ELF-1 (cell line): ENCODE measurements at places on chromosomes 13 and 19.

DNA sequence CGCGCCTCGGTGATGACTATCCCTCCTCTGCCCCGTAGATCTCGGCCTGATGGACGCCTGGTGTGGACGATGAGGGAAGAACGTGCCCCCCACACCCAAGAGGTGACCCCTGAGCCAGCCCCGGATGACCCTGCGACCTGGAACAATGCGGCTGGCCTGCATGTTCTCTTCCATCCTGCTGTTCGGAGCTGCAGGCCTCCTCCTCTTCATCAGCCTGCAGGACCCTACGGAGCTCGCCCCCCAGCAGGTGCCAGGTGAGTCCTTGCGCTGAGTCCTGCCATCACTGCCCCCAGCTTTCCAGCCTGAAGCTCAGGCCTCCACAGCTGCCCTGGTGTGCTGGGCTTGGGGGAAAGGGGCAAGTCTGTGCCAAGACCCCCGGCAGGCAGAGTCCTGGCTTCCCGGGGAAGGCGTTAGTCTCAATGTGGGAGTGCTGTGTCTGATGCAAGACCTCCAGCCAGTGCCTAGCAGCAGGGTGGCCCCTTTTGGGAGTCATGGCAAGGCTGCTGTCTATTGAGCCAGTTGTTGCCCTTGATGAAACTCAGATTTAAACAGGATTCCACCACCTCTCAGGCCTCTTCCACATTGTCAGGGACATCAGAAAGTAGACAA is 67.5 kb downstream of the CHST8 start:
- no peak for DNase-seq

- DNase-seq: no peak
Measured at GRCh38 chr19:16085115-16085514, 8.8 kb downstream of the TPM4 start.

GRCh38 chr13:36813225-36813624 is 5.8 kb upstream of the RFXAP start:
- no peak for DNase-seq

DNA sequence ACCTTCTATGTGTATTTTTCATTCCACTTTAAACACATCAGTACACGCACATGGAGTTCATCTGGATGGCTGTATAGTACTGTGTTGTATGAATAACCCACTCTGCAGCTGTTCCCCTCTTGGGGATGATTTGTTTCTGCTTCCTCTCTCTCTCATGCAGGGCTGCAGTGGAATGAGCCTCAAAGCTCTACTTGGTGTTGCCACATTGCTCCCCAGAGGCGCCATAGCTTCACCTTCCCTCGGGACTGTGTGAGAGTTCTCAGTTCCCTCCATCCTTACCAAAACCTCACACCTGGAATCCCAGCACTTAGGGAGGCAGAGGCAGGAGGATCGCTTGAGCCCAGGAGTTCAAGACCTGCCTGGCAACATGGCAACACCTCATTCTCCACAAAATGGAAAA is 28.4 kb upstream of the GPR183 start:
- DNase-seq: no peak

DNA sequence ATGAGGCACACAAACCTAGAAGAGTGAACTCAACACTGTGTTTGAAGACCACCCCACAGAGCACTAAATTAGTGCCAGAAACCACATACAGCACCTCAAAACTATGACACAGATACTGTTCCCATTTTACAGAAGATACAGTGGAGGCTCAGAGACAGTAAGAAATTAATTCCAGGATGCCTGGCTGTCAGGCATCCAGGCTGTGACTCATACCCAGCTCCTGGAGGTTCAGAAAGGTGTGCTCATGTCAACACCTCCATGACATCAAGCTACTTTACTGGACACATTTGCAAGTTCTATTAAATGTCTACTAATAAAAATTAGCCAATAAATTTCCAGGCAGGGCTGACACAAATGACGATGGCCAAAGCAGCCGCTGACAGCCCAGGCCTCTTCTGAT is 176.3 kb downstream of the ABCC4 start:
- no peak for DNase-seq

DNA sequence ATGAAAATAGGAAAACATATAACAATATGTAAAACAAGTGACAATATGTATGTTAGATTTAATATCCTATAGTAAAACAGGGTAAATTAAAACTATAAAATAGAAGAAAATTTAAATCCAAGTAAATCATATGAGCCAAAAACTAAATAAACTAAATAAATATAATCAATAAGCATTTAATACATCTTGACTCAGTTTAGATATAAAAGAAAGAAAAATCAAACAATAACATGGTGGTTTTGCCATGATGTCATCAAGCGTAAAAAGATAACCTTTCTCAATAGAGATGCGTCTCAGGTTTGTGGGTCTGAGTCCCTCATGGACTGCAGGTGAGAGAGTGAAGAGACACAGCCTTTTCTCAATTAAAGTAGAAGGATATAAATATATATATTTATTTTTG is 26.6 kb upstream of the ZNF331 start:
- DNase-seq: no peak

- peak; percentile 76 for DNase-seq
Measured at GRCh38 chr19:13033819-13034611, 38.7 kb downstream of the NFIX start.

- DNase-seq: no peak
Measured at GRCh38 chr13:36370108-36370429, 23.9 kb upstream of the SPART start.

GRCh38 chr19:2945575-2946184 is 909 bp upstream of the ZNF77 start:
- no peak for DNase-seq

- no peak for DNase-seq
Measured at GRCh38 chr13:85278851-85279250, 520.4 kb downstream of the SLITRK6 start.

DNA sequence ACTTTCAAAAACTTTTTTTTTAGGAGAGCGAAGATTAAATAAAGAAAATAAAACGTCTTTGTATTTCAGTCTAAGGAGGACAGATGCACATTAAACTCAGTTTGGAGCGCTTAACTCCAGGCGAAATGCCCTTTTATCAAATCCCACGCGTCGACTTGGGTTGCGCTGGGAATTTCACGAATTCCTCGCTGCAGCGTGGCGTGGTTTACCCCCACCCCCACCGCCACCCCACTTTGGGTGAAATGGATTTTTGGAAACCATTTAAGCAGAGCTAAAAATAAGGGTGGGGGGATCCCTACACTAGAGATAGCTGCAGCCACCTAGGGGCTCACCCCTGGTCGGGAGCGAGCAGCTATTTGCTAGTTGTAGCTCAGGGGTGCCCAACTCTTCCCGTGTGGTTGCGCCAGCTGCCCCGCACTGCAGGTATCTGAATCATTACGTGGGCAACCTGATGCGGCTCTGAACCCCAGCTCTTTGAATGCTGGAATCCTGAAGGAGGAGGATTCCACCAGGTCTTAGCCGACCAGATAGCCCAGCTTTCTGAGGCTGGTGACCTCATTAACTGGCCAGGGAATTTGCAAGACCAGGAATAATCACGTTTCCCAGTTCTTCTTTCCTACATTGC is 6.5 kb upstream of the TSHZ3 start:
- DNase-seq: peak; percentile 36

GRCh38 chr19:40392894-40393517 is 3.0 kb upstream of the HIPK4 start:
- DNase-seq: peak; percentile 57

DNA sequence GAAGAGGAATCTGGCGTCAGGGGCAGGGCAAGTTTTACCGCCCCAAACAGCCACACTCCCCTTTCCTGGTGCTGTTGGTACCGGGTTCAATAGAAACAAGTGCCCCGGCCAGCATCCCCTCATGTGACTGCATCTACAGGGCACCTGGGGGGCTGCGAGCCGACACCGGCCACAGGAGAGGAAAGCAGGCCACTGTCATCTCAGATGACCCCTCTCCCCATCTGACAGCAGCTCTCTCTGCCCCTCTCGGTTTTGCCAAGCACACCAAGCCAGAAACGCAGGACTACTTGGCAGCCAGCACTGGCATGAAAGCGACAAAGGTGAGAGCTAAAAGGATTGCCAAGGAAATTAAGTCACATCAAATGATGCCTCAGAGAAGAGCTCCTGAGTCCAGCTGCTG is 37.1 kb downstream of the MLLT1 start:
- DNase-seq: no peak

GRCh38 chr13:80901111-80901510 is 560.2 kb upstream of the SPRY2 start:
- no peak for DNase-seq

DNA sequence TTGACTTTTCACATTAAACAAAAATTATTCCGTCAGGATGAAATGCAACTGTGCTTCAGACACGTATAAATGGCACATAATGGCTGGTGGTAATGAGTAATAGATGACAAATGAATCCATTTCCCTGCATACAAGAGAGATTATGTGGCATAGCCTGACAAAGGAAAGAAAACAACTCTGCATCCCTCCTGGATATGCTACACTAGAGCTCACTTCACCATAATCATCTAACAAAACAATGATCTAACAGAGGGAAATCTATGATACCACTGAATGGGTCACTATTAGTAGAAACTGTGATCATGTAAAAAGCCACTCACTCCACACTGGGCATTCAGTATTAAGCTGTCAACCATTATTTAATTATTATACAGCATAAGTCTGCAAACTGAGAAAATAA is 1498.4 kb downstream of the EFNB2 start:
- no peak for DNase-seq

DNA sequence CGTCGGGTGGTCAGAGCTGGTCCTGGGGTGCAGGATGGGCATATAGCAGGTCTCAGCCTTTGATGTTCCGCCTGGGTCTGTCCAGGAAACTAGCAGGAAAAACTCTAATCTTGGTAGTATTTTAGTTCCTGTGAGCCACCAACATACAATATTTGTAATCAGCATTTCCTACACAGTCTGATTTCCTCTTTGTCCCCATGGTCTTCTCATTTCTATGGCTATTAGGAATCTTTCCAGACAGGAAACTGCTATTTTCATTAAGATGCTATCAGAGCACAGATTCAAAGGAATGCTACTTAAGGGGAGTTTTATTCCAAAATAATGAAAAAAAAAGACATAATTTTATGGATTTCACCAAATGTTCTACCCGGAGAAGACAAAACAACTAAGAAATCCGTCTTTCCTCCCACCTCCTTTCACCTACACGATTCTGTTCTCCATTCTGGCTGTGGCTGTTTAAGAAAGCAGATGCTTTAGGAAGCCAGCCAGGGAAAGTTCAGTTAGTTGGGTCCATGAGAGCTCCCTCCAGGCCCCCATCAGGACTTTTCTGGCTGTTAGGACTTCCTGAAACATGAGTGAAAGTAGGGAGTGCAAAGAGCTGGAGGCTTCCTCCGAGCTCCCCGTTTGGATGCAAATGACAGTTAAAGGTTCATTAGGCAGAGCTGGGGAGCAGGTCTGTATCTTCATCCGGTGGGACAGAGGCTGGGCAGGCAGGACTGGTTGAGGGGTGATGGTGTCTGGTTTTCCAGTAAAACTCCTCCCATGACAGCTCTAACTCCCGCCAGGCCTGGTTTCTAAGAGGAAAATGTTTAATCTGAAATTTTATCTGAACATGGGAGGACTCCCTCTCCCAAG is 36.3 kb downstream of the SHISA2 start:
- DNase-seq: no peak

- no peak for DNase-seq
Measured at GRCh38 chr13:94168783-94169453, 310.6 kb downstream of the DCT start.

GRCh38 chr13:86878781-86879180 is 792.4 kb upstream of the SLITRK5 start:
- DNase-seq: no peak

DNA sequence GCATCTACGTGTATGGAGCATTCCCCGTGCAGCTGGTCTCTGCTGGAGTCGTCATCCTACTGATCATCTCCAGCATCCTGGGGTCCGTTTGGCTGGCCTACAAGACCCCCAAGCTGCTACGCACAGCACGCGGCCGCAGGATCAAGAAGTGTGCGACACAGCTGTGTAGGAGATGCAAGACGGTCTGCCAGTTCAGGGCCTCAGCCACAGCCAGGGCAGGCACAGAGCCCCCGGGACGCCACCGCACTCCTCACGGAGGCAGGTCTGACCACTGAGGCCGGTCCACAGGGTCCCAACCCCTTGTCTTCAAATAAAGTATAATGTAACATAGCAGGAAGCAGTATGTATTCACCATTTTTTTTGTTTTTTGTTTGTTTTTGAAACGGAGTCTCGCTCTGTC is 6.1 kb downstream of the PRR22 start:
- DNase-seq: no peak

DNA sequence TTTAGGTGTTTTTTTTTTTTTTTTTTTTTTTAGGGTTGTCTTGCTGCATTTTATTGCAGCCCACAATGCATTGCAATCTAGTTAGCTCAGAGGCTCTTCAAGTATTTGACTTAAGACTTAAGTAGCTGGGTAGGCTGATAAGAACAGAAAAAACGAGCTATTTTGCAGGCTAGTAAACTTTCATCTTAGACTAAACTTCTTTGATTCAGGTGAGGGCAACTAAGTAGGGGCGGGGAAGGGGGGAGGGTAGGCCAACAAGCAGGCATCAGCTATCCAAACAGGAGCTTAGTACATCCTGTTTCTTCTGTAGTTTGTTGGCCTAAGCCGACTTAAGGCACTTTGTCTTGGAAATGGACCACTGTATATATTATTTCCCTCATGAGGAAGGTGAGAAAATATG is 4.9 kb upstream of the TDRD3 start:
- DNase-seq: no peak

DNA sequence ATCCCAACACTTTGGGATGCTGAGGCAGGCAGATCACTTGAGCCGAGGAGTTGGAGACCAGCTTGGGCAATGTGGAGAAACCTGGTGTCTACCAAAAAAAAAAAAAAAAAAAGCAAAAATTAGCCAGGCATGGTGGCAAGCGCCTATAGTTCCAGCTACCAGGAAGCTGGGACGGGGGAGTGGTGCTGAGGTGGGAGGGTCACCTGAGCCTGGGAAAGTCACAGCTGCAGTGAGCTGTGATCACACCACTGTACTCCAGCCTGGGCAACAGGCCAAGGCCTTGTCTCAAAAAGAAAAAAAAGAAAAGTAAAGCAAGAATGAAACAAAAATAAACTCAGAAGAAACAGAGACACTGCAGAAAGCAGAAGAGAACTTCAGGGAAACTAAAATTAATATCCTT is 31.6 kb downstream of the MTRF1 start:
- DNase-seq: no peak

GRCh38 chr19:54422136-54422535 is 6.9 kb downstream of the TTYH1 start:
- peak; percentile 74 for DNase-seq

GRCh38 chr13:32474999-32475792 is 47.3 kb upstream of the N4BP2L1 start:
- no peak for DNase-seq

DNA sequence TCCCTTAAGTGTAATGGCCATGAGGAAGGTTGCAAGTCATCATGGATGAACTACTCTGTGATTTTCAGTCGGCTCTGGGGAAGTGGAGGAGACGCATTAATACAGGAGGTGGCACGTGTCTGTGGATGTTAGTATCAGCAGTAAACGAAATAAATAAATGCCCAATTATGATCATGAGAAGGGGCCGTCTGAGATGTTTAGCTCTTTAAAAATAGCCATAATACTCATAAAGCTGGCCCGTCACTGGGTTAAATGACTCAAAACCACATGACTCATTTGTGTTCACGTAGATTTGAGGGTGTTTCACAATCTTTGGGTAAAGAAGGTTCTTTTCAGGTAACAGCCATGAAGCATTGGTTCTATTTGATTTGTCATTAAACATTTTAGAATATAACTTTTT is 620.6 kb downstream of the GPC6 start:
- no peak for DNase-seq
